Cardiac fibroblast (primary cell): ENCODE measurements at places on chromosomes 16 and 17.

GRCh38 chr17:11852912-11853311 is 144.4 kb downstream of the ZNF18 start:
- no peak for DNase-seq

- no peak for DNase-seq
These were observed 421.1 kb upstream of the C16orf82 start for GRCh38 chr16:26645614-26646013.

GRCh38 chr16:79164388-79164995 is 436.0 kb downstream of the MAF start:
- no peak for DNase-seq

- DNase-seq, result no peak
These were observed 3.4 kb upstream of the WIPI1 start for GRCh38 chr17:68460715-68461114.

DNA sequence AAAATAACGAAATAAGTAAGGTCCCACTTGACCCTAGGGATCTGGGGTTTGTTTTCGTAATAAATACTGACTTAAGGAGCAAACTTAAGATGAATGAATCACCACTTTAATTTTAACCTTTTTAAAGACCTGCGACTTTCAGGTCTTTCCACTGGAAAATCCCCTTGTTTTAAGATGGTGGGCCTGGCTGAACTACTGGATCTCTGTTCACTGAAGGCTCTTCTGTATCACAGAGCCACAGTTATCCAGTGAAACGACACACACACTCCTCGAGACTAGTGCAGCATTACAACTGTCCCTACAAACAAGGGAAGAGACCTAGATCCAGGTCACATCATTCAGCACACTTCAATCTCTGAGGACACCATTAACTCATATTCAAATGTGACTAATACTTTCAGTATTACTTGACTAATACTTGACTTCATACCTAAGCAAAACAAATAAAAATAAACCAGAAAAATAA is 299.0 kb downstream of the CEP112 start:
- no peak for DNase-seq

- DNase-seq, result peak; percentile 100
These were observed 59.8 kb downstream of the BAIAP2 start for GRCh38 chr17:81094509-81095382.

DNA sequence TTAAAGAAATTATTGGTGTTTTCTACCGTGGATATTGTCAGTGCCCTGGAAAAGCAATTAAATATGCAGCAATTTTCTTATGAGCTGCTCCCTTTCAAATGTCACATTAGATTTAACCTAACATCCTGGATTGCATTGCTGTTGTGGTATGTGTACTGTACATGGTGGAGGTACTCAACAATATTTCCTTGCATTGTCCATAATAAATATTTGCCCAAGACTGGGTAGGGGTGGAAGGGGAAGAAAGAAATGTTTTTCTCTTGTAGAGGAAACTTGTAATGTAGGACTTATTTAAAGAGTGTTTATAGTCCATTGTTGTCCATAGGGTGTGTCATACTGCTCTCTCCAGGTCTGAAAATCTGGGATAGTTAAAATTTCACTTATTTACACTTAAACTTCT is 346.2 kb upstream of the TBX2 start:
- DNase-seq, result no peak

- DNase-seq, result no peak
These were observed 16.0 kb downstream of the ZNF821 start for GRCh38 chr16:71867939-71868338.

- no peak for DNase-seq
These were observed 626 bp upstream of the RAI1 start for GRCh38 chr17:17680477-17681186.

GRCh38 chr17:43482103-43483012 is 1.4 kb upstream of the DHX8 start:
- no peak for DNase-seq

GRCh38 chr17:78728495-78728894 is 53.6 kb downstream of the CYTH1 start:
- no peak for DNase-seq

GRCh38 chr17:73074566-73074965 is 17.9 kb downstream of the SLC39A11 start:
- DNase-seq, result no peak

- DNase-seq, result no peak
These were observed 19.1 kb upstream of the PHKG2 start for GRCh38 chr16:30728899-30729672.

DNA sequence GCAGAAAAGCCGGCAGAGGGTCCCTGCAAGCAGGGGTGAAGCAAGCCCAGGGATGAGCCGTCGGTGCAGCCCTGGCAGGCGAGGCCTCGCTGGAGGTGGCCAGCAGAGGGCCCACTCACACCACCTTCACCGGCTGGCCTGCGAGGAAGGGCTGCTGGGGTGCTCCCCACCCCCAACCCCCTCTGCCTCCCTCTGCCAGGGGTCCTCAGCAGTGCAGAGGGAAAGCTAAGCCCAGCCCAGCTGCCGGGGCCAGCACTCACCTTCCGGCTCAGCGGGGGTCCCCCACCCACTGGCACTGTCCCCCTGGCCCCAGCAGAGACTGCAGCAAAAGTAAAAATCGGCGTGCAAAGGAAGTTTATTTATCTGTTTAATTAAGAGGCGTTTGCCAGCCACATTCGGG is 113.4 kb downstream of the ENGASE start:
- DNase-seq, result no peak

DNA sequence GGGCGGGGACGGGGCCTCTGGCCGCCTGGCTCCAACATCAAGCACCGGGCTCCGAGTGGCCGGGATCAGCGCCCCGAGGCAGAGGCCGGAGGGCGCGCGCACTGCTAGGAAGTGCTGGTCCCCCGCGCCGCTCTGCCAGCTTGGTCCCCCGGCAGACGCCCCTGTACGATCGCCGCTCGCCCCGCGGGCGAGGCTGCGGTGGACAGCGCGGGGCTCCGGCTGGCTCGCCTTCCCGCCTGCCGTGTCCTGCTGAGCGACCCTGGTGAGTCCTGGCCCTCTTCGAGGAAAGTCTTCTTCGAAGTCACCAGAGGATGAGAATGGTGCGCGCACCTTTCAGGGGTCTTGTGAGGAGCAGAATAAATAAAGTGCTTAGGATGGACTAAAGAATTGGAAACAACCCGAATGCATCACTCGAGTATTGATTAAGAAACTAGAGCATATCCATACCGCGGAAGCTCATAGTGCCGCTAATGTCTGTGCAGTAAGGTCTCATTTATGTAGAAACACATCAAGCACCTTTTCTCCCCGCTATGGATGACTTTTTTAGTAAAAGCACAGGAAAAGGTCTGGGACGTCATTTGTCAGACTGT is 392 bp downstream of the ZNF213 start:
- DNase-seq, result no peak

DNA sequence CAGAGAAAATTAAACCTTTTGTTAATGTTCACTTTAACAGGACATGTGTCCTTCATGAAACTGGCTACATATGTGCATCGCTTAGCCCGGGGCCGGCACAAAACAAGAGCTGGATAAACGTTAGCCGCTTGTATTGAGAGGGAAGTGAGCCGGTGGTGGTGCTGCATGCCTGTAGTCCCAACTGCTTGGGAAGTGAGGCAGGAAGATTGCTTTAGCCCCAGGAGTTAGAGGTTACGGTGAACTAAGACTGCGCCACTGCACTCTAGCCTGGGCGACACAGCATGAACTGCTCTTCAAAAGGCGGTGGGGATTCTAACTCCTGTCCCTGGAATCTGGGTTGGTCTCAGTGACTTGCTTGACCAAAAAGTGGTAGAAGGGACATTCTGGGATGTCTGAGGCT is 15.0 kb upstream of the SPHK1 start:
- no peak for DNase-seq

DNA sequence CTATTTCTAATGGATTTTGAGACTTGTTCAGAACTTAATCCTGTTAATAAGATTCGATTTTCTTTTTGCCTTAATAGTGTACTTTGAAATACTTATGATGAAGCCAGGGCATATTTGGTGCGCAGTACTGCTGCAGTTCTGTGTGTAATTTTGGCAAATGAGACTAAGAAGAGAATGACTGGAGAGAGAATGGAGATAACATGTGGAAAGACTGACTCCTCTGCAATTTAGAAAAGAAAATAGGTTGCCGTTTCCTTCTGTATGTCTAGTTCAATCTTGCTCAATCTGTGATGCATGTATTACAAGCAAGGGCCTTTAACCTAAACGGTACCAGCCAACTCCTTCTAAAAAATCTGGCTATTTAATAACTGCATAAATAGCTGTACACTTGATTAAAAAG is 285.1 kb upstream of the CDH11 start:
- DNase-seq, result no peak

DNA sequence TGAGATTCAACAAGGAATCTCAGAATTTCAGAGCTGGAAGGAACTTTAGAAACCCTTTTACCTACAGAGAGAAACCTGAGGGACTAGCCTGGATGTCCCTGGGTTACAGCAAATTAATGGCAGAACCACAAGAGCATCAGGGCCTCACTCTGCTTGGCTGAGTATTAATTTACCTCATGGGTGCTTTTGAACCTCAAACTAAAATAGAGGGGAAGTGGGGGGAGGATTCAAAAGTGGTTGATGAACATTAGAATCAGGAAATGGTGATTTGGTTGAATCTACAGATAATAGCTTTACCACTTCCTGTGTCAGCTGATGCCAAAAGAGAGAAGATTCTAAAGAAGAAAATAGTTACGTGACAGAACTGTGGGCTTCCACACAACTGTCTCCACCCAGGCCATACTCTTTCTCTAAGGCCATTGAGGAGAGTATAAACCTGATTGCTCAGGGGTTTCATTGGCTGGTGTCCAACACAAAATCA is 11.3 kb upstream of the SKAP1 start:
- DNase-seq, result no peak

- DNase-seq, result no peak
These were observed 3.0 kb downstream of the ST6GALNAC2 start for GRCh38 chr17:76582660-76583059.

DNA sequence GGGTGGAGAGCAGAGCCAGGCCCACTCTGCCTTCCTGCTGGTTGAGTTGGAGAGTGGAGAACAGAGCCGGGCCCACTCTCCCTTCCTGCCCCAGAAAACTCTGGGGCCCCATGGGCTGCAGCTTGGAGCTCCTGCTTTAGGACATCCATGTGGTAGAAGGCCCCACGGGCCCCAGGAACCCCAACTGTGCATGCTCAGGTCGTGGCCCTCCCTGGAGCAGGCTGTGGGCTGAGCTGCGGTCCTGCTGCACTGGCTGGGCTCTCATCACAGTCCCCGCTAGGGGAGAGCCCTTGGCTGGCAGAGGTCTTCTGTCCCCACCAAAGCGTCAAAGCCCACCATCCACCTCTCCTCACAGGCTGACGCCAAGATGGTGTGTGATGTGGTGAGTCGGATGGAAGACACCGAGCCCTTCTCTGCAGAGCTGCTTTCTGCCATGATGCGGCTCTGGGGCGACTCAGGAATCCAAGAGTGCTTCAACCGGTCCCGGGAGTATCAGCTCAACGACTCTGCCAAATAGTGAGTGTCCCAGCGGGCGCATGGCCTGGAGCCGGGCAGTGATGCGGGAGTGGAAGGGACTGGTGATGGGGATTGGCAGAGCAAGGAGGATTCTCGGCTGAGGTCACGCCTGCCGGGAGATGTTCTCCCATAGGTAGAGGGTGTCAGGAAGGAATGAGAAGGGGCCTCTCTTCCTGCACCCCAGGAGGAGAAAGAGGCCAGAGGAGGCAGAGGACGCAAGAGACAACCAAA is 96.9 kb downstream of the AMFR start:
- DNase-seq, result no peak

- peak; percentile 65 for DNase-seq
These were observed 13.7 kb upstream of the LGALS3BP start for GRCh38 chr17:78993241-78993956.

- no peak for DNase-seq
These were observed 1.4 kb upstream of the GEMIN4 start for GRCh38 chr17:753418-753817.

GRCh38 chr17:82449131-82449882 is 1.2 kb downstream of the CYBC1 start:
- DNase-seq, result no peak

DNA sequence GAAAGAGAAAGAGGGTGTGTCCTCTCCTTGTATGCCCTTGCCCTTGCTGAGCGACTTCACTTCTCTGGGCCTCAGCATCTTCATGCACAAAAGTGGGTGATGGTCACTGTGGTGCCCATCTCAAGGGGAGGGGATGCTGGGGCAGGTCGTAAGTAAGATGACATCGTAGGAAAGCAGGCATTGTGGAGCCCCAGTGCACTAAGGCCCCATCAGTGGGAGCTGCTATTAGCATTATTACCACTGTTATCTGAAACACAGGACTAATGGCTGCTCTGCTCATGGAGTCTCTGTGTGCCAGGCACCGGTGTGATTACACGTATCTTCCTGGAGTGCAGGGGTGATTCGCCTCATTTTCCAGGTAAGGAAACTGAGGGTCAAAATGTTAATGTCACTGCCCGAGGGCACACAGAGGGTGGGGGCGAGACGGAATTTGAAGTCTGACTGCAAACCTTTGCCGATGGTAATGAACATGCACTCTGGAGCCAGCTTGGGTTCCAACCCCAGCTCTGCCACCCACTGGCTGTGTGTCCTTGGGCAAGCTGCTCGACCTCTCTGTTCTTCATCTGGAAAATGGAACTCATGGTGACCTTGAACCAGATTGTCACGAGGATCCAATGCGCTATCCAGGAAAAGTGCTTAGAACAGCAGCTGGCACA is 63.2 kb upstream of the GSE1 start:
- DNase-seq, result no peak

GRCh38 chr16:4404247-4404966 is 12.0 kb downstream of the CORO7 start:
- DNase-seq, result peak; percentile 54

GRCh38 chr17:50165867-50166517 is at the start of gene SGCA:
Gene SGCA (plus strand): TSS chr17:50166005. CDS start chr17:50166041, 36 bp downstream.
- no peak for DNase-seq

DNA sequence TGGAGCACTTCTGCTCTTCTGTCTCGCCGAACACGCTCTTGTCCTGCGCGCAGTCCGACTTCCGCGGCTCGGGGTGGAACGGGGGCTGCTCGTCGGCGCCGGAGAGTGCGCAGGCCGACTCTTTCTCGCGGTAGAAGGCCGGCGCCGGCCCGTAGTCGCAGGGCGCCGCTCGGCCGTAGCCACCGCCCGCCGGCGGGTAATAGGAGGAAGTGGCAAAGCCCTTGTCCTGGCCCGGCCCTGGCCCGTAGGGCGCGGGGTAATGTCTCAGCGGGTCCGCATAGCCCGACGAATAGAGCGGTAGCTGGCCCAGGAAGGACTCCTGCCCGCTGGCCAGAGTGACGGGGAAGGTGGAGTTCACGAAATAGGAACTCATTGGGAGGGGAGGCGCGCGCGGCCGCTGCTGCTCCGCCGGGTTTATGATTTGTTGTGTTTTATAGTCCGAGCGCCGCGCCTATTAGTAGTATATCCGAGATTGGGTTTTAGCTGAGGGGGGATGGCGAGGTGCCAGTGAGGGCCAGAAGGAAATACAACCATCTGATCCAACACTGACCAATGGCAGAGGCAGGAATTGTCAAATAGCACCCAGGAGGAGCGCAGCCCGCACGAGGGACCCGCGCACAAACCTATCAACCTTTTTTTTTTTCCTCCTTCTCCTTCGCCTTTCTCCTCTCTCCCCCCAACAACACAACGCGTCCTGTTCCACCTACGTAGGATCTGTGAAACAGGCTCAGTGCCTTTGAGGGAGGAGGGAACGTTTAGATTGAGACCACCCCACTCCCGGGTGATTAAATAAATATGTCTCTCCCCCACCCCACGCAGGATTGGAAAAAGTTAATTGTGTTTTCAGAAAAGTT is 4.4 kb upstream of the HOXB5 start:
- DNase-seq, result no peak

- DNase-seq, result no peak
These were observed 6.7 kb downstream of the ARL16 start for GRCh38 chr17:81676906-81677305.
